Inflammatory macrophage treated with lipopolysaccharide for 1 hour (primary cell): ENCODE measurements at places on chromosomes 16 and 17.

GRCh38 chr16:53821957-53822625, 118.1 kb downstream of the FTO start:
- no peak for DNase-seq

DNA sequence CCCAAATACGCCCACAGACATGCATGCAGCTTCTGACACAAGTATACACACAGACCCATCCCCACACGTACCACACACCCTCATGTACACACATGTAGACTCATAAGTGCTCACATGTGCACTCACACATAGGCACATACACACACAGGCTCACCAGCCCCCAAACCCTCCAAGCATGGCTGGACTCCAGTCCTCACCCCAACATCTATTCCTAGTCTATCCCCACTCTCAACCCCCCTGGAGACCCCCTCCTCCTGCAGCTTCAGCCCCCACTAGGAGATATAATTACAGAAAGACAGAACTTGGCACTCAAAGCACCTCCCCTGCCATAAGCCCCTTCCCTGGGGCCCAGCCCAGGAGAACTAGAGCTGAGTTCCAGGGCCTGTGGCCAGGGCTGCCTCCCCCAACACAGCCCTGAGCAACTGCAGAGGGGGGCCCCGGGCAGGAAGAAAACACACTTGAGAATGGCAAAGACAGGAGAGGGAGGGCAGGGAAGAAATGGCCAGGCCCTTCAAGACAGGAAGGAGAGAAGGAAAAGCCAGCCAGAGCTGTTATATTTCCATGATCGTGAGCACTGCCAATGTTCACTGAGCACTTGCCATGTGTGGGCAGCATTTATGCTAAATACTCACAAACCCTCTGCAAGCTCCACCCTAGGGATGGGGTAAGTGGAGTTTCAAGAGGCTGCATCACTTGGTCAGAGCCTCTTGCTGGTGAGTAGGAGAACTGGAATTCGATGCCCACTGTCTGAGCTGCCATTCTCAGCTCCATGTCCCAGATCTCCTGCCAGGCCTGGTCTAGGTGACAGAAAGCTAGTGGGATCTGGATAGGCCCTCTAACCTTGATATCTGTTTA, 224.5 kb downstream of the ZNF423 start:
- DNase-seq, result no peak

DNA sequence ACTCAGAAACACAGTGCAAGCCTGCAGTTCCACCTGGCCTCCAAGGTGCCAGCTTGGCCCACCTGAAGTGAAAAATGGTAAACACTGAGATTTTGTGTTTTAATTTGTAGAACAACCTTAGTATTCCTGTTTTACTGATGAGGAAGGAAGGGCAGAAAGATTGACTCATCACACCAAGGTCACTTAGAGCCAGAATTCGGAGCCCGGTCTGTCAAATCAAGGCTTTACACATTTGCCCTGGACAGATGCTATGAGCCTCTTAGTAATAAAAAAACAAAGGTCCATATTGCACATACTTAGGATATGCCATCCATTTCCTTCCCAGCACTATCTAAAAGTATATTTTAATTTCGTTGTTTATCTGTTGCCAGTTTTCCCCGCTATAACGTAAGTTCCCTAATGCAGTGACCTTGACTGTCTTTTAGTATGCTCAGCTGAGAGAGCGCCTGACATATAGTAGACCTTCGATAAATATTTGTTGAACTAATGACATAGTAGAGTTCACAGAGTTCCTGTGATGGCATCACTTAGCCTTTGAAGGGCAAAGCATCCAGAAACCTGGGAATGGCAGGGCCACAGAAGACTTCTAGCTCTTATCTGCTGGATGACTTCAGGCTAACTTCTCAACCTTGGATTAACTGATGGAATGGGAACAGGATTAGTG, 7.2 kb upstream of the TBKBP1 start:
- DNase-seq, result no peak

GRCh38 chr16:86974120-86974519, 343.1 kb downstream of the C16orf95 start:
- DNase-seq, result no peak

GRCh38 chr16:81273223-81273950, 34.9 kb downstream of the BCO1 start:
- DNase-seq, result no peak

DNA sequence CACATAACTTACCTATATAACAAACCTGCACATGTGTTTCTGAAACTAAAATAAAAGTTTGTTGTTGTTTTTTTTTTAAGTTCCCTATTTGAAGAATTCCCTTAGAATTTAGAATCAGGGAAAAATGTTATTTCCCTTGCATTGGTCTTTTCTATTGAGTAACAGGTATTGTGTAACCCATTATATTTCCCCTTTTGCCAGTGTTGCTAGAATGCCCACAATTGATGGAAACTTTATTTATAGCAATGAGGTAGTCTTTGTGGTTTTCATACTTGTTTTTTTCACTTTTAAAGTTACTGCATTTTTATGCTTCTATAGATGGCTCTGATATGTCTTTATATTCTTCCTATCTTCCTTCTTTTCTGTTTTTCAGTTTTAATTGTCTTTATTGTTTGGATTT, 3.9 kb downstream of the NLRP1 start:
- DNase-seq, result peak; percentile 96

DNA sequence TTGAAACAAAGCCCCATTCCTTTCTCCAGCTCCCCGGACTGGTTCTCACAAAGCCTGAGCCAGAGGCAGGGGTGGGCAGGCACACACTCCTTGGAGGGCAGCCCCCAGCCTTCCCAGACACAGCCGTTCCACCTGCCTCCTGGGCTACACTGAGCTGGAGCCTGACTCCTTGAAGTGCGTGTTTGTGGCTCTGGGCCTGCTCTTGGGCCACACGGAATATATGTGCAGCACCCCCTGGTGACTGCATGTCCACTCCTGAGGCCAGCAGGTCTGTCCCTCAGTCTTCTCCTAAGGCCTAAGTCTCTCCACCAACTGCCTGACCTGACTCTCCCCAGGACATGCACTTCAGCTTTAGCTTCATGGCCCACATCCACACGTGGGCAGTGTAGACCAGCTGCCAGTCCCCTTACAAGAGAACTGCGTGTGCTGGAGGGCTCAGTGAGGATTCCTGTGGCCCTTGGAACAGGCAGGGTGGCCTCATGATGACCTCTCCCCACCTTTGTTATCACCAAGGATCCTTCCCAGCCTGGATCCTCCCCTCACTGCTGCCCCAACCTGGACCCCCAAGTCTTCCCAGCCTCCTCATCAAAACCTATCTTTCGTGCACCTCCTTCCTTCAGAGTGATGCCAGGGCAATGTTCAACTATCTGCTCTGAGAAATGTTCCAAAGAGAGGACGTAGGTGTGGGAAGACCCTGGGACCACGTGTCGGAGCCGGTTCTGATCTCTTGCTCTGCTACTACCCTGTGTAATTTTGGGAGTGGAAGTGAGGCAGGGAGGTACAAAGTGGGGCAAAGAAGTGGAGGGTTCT, 12.4 kb upstream of the SLC6A2 start:
- DNase-seq, result peak; percentile 8

DNA sequence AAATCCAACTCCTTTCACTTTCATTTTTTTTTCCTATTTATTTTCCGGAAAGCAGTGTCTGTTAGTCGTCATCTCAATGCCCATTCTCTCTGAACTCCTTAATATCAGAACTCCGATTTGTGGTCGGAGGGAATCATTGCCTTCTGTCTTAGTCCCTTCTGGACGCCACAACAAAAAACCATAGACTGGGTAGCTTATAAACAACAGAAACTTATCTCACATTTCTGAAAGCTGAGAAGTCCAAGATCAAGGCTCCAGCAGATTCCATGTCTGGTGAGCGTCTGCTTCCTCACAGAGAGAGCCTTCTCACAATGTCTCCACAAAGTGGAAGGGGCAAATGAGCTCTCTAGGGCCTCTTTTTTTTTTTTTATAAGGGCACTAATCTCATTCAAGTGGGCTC, 296.6 kb upstream of the CDH11 start:
- DNase-seq, result no peak

GRCh38 chr17:77800816-77801215, 157.7 kb upstream of the TNRC6C start:
- no peak for DNase-seq

DNA sequence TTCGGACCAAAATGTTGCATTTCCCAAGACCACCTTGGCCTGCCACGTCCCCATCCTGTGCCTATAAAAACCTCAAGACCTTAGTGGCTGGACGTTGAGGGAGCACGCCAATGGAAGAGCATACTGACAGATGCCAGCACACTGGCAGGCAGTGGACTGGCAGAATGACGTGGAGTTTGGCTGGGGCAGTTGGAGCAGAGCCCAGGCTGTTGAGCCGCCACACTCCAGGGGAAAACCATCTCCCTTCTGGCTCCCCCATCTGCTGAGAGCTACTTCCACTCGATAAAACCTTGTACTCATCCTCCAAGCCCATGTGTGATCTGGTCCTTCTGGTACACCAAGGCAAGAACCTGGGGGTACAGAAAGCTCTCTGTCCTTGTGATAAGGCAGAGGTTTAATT, 494.1 kb downstream of the CDH11 start:
- no peak for DNase-seq

- DNase-seq, result no peak
Observed at GRCh38 chr16:86858501-86858900, 280.2 kb downstream of the FOXL1 start.

- no peak for DNase-seq
Observed at GRCh38 chr16:2337431-2338296, 2.9 kb downstream of the ABCA3 start.

- peak; percentile 37 for DNase-seq
Observed at GRCh38 chr16:22321340-22322001, 24.3 kb downstream of the POLR3E start.

- DNase-seq, result no peak
Observed at GRCh38 chr17:82175951-82176350, 36.7 kb downstream of the CCDC57 start.
